ENCODE measurements at places on chromosomes 5 and 9.

GRCh38 chr9:112180387-112180881 lies 5.3 kb upstream of the SUSD1 start:
- DNase-seq = no peak

DNA sequence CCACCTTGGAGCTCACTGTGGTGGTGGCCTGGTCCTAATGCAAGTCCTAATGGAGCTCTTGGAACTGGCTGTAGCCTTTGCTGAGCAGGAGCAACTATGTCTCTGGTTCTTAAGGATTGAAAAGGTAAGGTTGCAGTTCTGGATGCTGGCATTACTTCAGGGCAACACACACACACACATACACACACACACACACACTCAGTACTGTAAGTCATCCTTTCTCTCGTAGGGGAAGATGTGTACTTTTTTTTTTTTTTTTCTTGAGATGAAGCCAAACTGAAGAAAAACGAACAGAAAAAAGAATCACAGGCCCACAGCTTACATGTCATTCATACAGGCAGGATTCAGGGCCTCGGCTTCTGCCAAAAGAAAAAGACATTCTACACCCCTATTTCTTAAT lies 81.1 kb upstream of the RPS23 start:
- no peak for DNase-seq

DNA sequence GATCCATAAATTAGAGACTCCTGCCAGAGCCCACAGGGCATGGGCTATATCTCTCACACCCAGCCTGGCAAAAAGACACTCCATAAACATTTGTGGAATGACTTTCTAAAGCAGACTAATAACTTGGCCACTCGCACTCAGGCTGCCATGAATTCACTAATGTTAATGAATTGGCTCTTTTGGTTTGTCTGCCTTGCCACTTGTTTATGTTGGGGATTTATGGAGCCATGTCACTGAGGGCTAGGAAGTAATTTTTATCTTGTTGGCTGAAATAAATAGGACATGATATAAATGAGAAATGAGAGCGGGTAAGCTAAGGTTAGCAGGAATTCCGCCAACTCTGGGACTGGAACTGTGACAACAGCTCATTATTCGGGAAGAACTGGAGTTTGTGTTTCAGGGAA lies 55.2 kb downstream of the DROSHA start:
- DNase-seq = no peak

DNA sequence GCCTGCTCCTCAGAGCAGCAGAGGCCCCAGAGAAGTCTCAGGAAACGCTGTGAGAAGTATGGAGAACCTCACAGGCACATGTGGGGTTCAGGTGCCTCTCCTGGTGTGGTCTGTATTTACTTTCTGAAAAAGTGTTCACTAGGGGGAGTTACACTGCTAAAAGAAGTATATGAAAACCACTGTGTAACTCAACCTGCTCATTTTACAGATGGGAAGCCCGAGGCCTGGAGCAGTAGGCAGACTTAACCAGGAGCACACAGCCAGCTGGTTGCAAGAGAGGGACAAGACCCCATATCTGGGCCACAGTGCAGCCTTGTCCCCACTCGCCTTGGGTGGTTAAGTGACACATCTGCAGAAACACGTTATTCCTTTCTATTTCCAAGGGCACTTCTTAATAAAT lies 112.8 kb upstream of the SAP30L start:
- peak; percentile 41 for DNase-seq

DNA sequence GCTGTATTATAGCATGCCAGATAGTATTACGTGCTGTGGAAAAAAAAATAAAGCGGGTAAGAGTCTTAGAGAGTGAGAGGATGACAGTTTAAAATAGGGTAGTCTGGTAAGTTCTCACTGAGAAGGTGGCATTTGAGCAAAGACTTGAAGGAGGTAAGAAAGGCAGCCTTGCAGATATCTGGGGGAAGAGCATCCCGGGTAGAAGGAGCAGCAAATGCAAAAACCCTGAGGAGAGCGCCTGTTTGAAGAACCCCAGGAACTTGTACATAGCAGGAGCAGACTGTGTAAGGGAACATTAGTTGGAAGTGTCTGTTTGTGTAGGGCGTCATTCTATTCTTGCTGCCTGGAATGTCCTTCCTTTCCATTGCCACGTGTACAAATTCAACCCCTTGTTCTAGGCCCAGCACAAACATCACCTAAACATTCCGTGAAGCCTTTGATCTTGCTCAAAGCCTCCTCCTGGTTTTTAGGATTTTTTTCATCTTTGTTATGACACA lies 2.6 kb downstream of the AP3S1 start:
- DNase-seq = no peak

DNA sequence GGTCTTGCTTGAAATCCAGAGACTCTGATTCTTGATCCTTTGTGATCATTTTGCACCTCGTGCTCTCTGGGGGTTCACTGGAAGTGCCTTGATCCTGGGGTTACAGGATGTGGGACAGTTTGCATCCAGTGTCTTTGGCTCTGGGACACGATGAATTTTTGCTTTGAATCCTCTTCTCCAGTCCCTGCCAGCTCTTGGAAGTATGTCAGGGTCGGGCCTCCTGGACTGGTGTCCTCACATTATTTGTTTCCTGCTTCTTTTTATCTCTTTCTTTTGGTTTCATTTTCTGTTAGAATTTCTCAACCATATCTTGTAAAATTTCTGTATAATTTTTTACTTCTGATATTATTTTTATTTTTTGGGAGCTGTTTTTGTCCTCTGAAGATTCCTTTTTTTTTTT lies 34.2 kb downstream of the SECISBP2 start:
- peak; percentile 26 for DNase-seq
